ENCODE measurements at places on chromosomes 2 and 18.

- no peak for DNase-seq
Observed at GRCh38 chr2:111944531-111945210, 46.3 kb downstream of the MERTK start.

- no peak for DNase-seq
Observed at GRCh38 chr2:200577027-200577426, 8.8 kb upstream of the AOX1 start.

GRCh38 chr2:119960821-119961220 lies 52.1 kb upstream of the EPB41L5 start:
- no peak for DNase-seq

DNA sequence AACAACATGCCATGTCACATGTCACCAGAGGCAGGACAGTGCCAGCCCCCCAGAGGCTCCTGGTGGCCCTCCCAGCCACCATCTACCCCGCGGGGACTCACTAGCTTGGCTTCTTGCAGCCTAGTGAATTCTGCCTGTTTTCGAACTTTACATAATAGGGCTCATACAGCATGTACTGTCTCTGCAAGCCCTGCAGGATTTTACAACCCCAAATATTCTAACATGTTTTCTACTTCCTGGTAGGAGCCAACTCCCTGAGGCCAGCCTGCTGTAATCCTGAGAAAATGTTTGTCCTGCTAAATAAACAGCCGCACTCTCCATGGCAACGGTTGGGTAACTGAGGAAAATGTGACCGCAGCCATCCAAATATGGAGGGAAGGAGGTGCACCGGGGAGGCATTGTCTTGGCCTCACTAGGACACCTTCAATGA lies 2.7 kb downstream of the PER2 start:
- no peak for DNase-seq

DNA sequence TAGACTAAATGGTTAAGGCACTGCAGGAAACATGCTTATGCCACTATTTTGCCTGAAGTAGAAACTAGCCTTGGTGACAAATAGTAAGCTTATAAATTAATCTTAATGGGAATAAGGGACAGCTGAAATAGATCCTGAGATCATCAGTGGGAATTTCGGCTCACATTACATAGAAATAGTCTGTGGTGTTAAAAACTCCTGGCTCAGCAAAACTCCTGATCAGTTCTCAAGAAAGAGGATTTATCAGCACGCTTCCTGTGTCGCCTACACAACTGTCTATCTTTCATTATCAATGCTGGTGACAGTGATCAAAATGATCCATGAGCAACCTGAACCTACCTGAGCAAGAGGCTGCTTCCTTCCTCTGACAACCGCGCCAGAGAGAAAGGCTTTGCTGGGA lies 17.0 kb upstream of the DNER start:
- DNase-seq = no peak

- no peak for DNase-seq
Observed at GRCh38 chr18:34493566-34494358, 216.3 kb upstream of the DTNA start.

- DNase-seq = no peak
Observed at GRCh38 chr18:27855486-27855885, 321.4 kb downstream of the CDH2 start.

- peak; percentile 83 for DNase-seq
Observed at GRCh38 chr18:75210274-75211001, at the start of gene TSHZ1. TSS of gene TSHZ1 (plus strand) at chr18:75210797. CDS start at chr18:75211877, 1,080 bp downstream.

DNA sequence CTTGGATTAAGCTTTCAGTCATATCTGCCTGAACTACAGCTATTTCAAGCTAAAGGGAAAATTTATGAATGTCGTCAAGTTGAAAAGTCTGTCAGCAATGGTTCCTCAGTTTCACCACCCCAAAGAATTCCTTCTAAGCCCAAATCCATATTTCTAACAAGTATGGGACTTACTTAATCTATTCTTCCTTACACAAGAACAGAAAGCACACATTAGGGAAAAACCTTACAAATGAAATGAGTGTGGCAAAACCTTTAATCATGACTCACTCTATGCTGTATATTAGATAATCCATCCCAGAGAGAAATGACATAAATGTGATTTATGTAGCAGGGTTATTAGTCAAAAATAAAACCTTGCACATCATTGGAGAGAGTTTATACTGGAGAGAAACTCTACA lies 78.9 kb downstream of the RAB31 start:
- no peak for DNase-seq

DNA sequence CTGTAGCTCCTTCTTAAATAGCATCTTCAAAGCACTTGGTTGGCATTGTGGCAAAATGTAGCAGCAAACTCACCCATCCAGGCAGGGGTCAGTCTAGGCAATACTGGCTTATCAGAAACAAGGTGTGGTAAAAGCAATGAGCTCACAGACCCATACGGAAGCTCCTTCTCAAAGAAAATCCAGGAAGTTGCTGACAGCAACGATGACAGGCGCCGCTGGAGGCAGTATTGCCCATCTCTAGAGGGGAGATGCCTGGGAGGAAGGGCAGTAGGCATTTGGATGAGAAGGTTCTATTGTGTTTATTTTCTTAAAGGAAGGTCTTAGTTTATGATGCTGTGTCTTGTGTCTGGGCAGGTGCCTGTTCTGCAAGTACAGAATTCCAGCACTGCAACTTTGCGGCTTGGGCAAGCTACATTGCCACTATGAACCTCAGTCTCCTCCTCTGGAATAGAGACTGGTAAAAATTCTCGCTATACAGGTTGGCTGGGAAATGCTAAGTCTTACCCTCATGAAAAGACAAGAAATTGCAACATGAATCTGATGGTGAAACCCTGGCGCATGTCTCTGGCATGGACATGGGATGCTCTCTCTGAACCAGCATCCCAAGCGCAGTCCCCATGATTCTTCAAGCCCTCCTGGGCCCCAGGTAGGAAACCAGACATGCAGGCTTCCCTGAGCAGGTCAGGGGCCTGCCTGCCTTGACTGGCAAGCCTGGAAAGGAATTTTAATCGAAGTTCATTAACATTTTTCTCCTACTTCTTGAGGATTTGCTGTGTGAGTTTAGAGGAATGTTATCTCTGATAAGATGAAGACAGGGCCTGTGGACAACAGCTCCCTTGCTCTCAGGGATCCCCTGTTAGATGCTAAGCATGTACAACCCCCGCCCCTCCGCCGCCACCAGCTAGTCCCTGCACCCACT lies 156.0 kb downstream of the TFCP2L1 start:
- DNase-seq = no peak

GRCh38 chr2:102117472-102117858 lies 25.1 kb upstream of the IL1R1 start:
- DNase-seq = no peak

DNA sequence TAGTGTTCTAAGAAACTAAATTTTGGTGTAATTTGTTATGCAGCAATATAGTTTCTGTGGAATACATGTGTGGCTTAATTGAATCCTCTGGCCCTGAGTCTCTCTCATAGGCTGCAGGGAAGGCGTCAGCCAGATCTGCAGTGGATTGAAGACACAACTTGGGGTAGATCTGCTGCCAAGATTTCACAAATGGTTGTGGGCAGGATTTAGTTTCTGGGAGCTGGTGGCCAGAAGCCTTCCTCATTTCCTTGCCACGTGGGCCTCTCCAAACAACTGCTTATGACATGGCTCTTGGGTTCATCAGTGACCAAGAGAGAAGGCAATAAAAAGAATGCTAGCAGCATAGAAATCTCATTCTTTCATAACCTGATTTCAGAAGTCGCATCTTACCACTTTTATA lies 28.2 kb downstream of the CCDC102B start:
- no peak for DNase-seq

- DNase-seq = no peak
Observed at GRCh38 chr2:240245184-240245583, 104.7 kb upstream of the OTOS start.

- no peak for DNase-seq
Observed at GRCh38 chr2:151827564-151828142, 568 bp downstream of the ARL5A start.

DNA sequence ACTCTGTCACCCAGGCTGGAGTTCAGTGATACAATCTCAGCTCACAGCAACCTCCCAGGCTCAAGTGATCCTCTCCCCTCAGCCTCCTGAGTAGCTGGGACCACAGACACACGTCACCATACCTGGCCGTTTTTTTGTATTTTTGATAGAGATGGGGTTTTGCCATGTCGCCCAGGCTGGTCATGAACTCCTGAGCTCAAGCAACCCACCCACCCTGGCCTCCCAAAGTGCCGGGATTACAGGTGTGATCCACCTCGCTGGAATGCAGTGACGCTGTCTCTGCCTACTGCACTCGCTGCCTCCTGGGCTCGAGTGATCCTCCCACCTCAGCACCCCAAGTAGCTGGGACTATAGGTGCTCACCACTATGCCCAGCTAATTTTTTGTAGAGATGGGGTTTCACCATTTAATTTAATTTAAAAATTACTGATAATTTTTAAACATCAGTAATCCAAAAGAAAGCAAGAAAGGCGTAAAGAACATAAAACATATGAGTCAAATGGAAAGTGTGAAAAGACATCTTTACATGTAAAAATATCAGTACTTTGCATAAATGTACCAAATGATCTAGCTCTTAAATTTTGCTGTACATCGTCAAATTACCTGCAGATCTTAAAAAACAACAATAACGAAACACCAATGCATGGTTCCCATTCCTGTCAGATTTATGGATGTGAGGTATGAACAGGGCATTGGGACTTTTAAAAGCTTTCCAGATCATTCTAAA lies 2.8 kb upstream of the ZNF236 start:
- DNase-seq = no peak

DNA sequence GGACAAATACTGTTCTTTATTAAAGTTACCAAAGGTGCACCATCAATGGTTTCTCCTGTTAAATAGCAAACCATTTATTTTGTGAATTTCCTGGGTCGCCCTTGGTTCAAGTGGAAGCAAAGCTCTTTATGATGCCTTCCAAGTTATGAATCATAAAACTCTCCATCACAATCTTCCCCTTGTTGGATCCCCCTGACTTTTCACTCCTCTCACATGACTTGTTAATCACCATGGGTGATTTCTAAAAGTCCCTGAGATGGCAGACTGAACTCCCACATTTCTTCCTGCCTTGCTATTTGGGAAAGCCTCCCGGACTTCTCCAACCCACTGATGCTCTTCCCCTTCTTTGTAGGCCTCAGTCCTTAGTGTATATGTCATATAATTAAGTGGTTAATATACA lies 176.0 kb downstream of the THADA start:
- no peak for DNase-seq

DNA sequence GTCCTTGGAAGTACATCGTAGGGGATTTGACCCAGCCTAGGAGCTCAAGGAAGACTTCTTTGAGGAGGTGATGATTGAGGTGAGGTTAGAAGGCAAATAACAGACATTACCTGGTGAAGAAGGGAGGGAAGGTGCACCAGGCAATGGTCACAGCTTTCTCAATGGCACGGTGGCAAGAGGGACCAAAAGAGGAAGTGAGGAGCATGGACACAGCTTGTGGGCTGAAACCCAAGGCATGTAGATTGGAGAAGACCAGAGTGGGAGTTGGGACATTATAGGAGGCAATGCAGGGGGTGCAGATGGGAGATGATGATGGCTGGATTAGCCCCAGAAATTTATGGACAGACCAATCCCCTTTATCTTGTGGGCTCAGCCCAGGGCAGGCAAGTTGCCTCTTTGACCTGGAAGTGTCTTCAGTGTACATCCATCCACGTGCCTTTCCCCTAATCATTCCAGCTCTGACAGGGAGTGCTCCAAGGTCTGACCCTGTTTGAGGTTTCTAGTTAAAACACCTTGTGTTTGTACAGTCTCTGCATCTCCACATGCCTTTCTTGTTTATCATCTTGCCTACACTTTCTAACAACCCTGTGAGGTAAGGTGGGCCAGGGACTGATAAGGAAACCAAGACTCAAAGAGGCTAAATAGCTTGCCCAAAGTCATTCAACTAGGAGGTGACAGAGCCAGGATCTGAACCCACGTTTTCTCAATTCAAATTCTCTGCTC lies 59.1 kb downstream of the NRP2 start:
- no peak for DNase-seq

GRCh38 chr2:76050196-76050595 lies 339.5 kb upstream of the GCFC2 start:
- DNase-seq = no peak

DNA sequence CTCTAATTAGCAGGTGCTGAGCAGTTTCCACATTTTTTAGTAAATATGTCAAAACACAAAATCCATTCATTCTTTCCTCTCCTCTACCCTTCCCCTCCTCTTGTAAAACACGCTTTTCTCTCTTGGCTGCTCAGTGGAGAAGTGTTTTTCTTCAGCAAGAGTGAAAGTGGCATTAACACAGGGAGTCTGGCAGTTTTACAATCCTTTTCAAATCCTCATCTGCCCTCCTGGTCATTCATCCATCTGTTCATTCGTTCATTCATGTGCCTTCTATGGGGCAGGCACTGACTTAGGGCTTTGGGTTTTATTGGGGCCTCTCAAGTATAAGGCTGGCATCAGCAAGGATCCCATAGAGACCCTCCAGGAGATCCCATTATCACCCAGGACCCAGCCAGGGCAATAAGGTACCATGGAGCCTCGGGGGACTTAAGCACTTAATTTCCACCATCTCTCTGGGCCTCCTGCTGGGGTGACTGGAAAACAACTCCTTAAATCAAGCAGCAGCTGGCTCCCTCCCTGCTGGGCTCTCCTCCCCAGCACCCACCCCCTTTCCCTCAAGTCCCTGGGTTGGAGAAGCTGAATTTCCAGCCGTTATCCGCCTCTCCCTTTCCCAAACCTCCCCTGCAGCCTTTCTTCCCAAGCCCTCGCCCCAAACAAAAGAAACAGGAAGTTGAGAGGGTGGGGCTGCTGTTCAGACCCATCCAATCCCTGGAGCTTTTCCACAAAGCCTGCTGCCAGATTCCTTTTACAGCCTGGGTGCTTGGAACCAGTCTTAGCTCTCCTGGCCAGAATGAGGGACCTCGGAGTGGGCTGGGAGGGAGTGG lies 32.6 kb downstream of the MARCHF4 start:
- DNase-seq = no peak

GRCh38 chr2:120677221-120677620 lies 58.4 kb upstream of the GLI2 start:
- DNase-seq = no peak

GRCh38 chr2:240499309-240500301 lies 58.2 kb downstream of the ANKMY1 start:
- DNase-seq = no peak

- DNase-seq = no peak
Observed at GRCh38 chr2:224938651-224939182, 103.6 kb downstream of the DOCK10 start.

DNA sequence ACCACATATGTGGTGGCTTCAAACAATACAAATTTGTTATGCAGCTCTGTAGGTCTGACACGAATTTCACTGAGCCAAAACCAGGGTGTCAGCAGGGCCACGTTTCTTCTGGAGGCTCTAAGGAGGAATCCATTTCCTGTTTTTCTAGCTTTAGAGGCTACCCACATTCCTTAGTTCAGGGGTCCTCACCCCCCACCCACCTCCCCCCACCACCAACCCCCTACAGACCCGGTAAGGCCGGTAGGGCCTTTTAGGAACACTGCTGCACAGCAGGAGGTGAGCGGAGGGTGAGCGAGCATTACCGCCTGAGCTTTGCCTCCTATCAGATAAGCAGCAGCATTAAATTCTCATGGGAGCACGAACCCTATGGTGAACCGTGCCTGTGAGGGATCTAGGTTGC lies 10.6 kb upstream of the SLC39A10 start:
- DNase-seq = no peak
